ENCODE measurements at places on chromosomes 2 and 18. TPM values are rescaled to one million over a fixed set of nuclear protein-coding genes. Genes with fewer than 3 reads are reported as not detected.

IL37 gene
- not detected for total RNA-seq

PRSS56 gene
- total RNA-seq = not detected

NPPC gene
- not detected for total RNA-seq

SERPINB12 gene
- total RNA-seq = 0.96 TPM

PPP1R1C gene
- 23.4 TPM for total RNA-seq

GULP1 gene
- 64.3 TPM for total RNA-seq

DNA sequence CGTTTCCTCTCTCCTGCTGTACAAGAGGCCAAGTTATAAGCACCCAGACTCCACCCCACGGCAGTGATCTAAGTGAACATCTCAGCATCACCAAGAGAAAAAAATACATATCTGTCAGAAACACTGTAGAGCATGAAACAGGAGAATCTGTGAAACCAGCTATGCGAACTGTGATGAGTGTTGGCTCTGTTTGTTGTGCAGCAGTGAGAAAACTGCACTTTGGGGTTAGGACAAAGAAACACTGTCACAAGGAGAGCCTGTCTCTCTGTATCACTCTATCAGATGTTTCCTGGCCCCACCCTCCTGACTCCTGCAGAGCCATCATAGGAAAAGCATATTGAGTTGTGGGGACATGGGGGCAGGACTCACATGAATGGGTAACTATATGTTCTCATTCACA lies 87.1 kb downstream of the LAMA3 start:
- DNase-seq = no peak

DNA sequence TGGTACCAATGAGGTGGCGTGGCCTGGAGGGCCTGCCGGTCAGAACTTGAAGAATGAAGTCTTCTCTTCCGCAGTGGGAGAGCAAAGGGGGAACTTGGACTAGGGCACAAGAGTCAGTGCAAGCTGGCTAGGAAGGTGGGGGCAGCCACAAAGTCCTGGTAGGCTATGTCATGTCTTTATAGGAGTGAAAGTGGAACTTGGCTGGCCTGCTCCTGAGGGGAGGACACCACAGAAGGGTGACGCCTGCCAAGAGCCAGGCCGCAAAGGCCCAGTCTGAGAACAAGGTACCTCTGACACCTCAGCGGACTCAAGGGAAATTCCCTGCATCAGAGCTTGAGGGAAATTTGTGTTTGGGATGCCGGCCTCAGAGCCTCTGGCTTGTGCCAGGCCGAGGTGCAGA lies 32.2 kb upstream of the MAP3K20 start:
- DNase-seq = no peak

DNA sequence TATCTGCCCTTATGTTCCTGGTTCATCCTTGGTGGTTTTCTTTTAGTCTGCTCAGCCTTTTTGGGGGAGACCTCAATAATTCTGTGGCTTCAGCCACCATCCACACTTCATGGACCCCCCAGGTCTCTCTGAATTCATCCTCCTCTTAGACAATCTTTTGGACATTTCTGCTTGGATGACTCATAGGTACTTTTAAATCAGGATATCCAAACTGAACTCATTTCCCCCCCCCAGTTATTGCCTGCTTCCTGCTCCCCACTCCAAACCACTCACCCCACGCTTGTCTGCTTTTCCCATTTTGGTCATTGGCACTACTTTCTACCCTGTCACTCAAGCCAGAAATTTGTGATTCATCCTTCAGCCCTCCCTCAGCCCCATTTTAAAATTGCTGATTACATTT lies 78.5 kb downstream of the TANC1 start:
- DNase-seq = no peak

- DNase-seq = no peak
These were observed 27.5 kb downstream of the M1AP start for GRCh38 chr2:74620671-74621070.

GRCh38 chr18:24130494-24130893 lies 8.4 kb upstream of the CABYR start:
- no peak for DNase-seq

DNA sequence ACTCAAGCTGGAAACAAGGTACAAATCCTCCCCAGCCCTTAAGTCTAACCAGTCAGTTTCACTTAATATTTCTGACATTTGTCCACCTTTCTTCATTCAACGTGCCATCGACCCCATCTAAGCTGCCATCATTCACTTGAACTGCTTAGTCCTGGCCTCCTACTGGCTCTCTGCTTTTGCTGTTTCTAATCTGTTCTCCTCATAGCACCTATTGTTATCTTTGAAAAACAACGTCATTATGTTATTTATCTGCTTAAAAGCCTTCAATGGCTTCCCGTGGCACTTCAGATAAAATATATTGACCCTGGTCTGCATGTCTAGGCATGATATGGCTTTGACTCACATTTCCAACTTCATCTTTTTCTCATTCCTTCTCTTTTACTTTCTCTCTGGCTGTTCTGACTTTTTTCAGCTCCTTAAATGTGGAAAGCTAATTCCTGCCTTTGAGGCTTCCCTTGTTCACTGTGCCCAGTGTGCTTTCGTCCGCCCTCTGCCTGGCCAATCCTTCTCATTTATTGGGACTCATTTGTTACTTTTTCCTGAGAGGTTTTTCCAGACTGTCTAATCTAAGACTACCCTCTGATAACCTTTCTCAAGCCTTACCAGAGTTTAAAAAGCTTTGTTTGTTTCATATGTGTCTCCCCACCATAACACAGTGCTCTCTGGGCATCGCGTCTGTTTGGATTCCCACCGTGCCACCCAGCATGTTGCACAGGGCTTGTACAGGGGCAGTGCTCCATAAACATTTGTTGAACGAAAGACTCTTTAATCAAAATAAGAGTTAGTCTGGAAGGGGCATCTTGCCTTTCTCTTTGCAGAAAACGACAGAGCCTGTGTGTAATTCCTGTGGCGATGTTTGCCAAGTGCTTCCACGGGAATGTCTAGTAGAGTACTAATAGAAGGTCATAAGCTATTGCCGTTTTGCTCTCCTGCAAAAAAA lies 183.9 kb downstream of the FMNL2 start:
- peak; percentile 63 for DNase-seq

DNA sequence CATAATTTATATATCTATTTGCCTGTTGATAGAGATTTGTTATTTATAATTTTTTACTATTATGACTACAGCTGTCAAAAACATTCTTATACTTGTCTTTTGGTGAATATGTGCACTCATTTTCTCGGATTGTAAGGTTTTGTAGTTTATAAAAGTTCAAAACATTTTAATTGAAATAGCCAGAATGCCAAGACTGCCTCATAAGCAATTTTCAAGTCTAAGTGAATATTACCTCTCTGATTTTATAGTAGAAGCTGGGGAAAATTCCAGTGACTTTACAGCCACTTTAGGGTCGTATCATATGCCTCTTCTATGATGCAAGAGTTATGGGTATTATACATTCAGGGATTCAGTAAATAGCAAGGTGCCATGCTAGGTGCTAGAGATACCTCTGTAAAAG lies 21.0 kb downstream of the ZC3H6 start:
- DNase-seq = no peak

- DNase-seq = peak; percentile 55
These were observed 33.6 kb upstream of the RNF149 start for GRCh38 chr2:101341901-101342624.

DNA sequence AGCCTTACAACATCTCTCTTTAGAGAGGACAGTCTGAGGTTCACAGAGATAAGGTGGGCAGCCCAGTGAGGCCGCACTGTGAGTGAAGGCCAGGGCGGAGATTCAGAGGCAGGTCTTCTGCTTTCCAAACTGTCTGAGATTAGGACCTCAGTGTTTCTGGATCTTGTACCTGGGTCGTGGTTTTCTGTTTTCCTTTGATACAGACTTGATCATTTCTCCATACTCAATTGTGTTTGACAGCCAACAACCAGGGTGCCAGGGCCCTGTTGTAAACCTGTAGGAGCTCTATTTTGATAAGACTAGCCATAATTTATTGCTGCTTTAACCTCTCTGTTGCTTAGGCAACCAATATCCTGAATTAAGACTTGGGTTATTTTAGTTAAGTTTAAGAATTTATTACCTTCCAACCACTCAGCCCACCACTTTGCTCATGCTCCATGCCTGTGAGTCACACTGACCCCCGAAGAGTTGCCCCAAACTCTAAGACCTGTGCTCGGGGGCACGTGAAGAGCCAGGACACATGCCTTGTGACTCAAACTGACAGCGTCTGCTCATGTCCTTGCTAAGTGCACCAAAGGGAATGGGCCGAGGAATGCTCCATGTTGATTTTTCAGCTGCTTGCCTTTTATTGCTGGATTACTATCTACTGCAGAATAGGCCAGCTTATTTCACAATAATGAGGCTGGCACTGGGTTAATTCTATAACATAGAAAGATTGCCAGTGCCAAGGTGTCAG lies 248.6 kb downstream of the BCL2 start:
- DNase-seq = no peak

DNA sequence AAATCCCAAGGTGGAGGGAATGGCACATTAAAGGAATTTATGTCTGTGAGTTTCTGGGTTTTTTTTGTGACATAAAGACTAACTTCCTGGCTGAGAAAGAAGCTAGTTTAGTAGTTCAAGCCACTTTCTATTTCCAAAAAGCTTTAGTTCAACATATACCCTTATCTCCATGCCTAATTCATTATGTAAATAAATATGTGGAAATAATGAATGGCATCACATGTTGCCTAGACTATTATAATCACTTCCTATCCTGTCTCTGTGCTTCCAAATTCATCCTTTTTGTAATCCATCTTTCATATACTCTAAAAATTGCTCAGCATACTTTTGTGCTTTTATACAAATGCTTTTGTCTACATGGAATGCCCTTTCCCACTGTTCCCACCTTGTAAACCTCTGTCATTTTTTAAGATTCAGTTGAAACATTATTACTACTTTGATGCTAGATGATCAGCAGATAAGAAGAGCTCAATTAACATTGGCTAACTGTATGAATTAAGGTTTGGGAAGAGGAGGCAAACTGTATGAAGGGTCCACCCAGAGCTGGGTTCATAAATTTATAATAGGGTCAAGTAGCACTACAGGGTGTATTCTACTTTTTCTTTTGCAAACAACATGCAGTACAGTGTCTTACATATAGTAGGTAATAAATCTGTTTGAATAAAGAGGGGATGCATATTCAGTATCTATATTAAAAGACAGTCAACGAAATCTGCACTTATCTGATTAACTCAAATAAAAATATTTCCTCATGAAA lies 61.7 kb upstream of the MTIF2 start:
- no peak for DNase-seq

- DNase-seq = no peak
These were observed 175.4 kb upstream of the SPRED2 start for GRCh38 chr2:65607662-65608305.

DNA sequence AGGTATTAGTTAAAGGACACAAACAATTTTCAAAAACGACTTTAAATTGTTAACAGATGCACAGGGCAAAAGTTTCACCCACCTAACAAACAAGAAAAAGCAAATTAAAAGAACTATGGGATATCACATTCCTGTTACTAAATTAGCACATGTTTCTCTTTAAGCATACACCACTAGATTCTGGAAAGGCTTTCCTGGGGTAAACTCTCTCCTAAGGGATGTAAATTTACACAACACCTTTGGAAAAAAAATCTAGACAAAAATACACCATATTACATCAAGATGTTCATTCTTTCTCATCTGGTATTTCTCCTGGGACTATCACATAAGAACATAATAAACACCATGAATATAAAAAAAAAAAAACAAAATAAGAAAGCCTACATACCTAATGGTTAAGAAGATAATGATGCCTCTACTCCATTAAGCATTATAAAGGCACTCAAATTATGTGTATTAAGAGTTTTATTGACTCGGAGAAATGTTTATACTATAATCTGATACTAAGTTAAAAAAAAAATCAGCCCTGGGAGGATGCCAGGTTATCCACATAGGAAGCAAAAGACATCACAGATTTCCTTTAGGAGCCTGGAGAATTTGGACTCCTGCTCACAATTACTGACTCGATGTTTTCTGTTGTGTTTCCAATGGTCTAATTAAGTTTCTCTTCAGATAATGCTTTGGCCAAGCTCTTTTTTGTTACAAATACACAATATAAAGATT lies 82.8 kb upstream of the AFF3 start:
- DNase-seq = no peak

GRCh38 chr2:161237392-161238264 lies 70.6 kb upstream of the PSMD14 start:
- DNase-seq = peak; percentile 78

DNA sequence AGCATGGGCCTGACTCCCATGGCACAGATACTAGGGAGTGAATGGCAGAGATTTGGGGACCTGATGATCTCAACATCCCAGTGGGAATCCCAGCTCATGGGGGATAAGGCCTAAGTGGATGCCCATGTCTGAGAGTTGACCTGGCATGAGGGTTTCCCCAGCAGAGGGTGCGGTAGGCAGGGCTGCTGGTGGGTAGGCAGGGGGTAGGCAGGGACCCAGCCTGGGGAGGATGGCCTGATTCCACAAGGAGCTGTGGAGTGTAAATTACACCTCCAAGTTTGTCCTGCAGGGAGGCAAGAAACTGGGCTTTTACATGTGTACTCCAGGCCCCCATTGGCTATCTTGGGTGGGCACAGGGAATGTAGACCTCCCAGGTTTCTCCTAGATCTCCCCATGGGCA lies 46.9 kb downstream of the INPP5D start:
- DNase-seq = no peak

DNA sequence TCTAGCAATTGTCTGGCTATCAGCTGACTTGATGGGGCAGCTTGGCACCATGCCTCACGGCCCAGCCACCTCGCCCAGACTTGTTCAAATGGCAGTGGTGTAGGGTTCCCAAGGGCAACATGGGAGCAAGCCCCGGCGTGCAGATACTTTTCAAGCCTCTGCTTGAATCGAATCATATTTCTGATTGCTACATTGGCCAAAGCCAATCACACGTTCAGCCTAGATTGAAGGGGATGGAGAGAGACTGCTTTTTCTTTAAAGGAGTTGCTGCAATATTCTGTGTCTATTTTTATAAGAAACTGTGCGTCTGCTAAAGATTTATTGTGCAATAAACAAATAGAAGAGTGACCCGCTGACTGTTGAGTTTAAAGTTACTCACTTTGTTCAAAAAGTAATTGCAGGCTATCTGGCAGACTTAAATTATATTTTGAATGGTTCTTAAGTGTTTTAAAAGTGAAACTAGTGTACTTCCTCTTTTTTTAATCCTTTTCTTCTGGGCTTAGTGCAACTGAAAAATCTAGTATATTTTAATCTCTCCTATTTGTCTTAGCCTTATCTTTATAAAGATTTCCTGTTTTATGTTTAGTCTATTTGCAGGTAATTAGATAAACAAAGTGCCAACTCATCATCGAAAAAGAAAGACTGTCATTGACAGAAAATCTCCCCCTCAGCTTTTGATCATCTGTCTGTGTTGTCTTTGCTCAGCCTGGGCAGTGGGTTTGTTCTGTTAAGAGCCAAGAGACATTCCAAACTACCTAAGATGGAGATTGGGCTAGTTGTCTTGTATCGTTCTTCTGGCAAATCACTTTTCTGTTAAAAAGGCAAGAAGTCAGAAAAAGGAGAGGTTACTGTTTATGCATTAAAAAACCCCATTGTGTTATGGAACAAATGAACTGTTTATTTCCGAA lies 156.1 kb downstream of the TPGS2 start:
- peak; percentile 65 for DNase-seq

- no peak for DNase-seq
These were observed 249.4 kb upstream of the LINC00305 start for GRCh38 chr18:64398320-64398719.

- no peak for DNase-seq
These were observed 62.7 kb upstream of the EML6 start for GRCh38 chr2:54660752-54661151.

Data from umbilical cord (tissue), 2 donors.